ENCODE measurements at places on chromosomes 2 and 18.

- no peak for DNase-seq
Measured at GRCh38 chr2:8403876-8404275, 278.0 kb upstream of the ID2 start.

DNA sequence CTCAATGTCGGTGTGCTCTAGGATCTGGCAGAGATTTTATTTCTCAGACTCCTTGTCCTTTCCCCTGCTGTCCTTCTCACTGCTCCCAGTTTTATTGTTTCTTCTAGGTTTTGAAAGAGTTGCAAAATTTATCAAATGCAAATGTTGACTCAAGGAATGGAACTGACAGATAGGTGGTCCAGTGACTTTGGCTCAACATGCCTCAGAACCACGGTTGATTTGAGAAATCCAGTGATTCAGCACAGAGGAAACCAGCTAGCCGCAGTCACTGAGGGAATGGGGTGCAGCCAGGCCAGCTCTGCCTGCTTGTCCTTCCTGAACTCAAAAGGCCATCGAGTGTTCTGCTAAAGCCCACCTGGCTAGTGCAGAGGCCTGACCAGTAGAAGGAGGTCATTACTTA, 125.7 kb upstream of the LYPD6 start:
- DNase-seq: no peak

DNA sequence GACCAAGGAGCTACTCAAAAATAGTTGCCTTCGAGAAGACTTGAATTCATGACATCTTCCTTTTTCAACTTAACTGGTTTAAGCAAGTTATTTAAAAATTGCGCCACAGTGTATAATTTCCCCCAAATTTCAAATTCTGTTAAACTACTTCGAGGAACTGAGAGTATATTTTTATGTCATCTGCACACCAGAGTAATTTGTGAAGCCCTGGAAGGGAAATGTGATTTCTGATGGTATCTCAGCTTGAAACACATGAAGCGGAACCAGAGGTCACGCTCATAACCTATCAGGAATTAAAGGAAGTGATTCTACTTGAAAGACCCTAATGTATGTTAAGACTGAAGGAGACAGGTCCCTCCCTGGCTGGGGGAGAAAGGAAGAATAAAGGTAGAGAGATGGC, 33.9 kb upstream of the DARS1 start:
- peak; percentile 18 for DNase-seq

DNA sequence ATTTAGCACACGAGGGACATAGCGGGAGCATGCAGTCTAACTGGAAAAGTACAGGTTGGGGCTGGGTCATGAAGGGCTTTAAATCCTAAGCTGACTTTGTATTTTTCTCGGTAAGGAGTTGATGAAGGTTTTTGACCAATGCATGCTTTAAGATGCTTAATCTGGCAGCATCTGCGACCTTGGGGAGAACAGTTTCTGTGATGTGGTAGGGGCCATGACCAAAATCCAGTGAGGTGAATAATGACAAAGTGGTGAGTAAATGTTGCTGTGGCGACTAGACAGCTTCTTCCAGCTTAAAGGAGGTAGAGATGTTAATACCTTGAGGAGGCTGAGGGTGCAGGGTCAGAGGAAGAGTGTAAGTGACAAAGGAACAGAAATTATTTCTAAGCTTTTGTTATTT, 174.6 kb upstream of the ALPP start:
- DNase-seq: no peak

DNA sequence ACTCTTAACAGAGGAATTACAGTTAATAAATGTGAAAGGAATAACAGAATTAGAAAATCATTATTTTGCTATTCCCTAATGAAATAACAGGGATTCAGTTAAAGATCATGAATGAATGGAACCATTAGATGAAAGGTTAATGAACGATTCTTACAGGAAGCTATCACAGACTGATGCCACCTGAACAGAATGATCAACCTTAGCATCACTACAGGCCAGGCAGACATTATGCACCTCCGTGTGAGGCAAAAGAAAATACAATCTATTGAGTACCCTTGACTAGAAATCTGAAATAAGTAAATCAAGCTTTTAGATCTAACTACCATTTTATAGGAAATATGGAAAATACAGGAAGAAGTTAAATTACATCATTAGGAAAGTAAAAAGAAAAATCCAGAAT, 10.4 kb downstream of the ROCK1 start:
- DNase-seq: no peak

DNA sequence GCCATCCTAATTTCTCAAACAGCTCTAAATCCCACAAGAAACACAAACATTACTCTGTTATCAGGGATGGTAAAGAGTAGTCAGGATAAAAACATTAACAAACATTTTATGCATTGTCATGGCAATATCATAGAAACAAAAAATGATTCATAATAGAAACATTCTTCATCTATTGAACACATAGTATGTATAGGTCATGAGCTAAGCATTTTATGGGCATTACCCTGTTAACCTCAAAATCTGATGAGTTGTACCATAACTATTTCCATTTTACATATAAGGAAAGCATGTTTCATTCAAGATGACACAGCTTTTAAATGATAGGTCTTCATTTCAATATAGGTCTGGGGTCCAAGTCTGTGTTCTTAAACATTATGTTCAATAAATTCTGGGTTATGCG, 344.9 kb downstream of the RND3 start:
- DNase-seq: no peak

DNA sequence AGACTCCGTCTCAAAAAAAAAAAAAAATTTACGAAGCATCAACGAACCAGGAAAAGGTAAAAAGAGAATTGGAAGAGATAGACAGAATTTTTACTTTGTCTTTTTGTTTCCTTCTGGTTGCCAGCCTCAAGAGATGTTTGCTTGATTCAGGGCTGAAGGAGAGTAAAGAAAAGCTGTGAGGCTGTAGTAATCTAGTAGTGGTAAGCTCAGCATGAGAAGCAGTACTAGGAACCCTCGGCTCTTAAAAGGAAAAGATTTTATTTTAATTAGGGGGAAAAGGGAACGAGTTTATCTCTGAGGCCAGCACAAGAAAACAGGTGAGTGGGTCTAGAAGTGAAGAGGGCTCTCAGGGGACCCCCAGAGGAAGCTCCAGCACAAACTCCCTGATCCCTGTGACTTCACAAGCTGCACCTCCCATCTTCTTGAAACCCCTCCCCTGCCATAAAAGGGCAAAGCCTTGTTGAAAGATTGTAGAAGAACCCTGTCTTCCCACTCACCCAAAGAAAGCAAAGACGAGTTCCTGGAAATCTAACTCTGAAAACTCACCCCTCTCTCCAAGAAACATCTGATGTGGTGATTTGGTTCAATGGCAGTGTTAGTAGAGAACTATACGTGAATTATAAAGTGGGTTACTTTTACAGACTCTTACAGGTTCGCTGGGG, 8.6 kb downstream of the RBMS1 start:
- DNase-seq: no peak

DNA sequence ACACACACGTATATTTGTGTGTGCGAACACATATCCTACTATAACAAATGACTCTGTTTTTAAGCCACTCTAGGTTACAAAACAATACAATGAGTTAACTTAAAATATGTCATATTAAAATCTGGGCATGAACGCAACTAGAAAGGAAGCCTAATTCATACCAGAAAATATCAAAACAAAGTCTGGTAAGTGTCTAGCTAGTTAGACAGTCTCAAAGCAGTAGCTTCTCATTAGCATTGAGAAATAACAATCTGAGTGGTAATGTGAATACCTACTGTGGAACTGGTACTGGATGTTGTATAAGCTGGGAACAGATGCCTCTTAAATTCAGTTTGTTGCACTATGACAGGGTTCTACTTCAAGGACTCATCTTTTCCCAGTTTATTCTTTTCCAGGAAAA, 32.5 kb upstream of the WIPF1 start:
- no peak for DNase-seq

DNA sequence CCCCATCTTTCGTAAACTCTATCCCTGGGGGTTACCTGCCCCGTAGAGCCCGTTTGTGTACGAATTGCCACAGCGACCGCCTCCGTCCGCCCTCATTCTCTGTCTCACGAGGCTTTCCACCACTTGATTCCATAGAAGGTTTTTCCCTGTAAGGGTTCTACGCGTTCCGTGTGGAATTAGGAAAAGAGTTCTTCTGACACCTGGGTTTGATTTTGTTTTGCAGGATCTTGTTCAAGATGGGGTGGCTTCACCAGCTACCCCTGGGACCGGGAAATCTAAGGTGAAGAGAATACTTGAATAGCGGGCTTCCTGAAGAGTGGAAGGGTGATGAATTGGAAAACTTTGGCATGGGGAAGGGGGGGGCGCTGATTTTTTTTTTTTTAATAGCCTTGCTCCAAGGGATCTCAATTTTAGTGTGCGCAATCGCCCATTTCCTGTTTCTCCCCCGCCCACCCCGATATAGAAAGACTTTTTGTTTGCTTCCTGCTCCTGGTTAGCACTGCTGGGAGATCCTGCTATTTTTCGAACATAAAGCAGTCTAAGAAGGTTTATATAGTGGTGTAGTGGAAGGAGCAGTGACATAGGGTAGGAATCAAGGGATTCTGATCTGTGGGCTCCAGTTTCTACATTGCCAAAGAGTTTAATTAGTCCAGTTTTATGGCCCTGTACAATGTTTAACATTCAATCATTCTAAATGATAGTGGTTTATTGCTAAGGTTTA, 564 bp downstream of the GCC2 start:
- DNase-seq: peak; percentile 20

GRCh38 chr2:210818473-210818872, 262.1 kb downstream of the CPS1 start:
- no peak for DNase-seq

DNA sequence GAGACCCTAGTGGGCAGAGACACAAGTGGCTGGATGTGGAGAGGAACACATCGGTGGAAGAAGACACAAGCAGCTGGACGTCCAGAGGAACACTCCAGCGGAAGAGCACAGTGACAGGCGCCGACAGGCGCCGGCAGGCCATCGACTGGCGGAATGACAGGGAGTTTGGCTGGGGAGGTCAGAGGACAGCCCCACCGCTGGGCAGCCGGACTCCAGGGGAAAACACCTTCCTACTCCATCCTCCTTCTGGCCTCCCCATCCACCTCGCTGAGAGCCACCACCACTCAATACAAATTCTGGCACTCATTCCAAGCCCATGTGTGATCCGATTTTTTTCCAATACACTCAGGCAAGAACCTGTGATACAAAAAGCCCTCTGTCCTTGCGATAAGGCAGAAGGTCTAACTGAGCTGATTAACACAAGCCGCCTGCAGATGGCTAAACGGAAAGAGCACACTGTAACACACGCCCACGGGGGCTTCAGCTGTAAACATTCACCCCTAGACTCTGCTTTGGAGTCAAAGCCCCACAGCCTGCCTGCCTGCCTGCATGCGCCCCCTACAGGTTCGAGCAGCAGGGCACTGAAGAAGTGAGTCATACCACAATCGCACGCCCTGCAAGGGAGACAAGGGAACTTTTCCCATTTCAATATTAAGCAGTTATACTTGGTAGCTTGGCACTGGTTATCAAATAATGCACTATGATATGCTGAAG, 50.2 kb upstream of the LRP1B start:
- peak; percentile 34 for DNase-seq

DNA sequence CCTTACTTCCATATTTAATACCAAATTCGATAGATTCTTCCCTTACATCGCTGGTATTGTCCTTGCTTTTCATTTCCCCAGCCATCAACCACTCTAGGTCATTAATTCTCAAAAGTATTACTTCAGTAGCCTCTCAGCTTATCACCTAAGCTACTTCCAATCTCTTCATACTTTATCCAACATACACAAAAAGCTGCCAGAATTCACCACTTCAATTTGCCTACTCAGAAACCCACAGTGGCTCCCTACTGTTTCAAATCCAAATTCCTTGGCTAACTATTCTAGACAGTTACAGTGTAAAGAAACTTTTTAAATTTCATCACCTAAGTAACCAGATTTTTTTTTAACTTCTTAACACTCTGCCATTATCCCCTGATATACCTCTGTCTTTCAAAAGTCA, 4.7 kb downstream of the SLC25A12 start:
- no peak for DNase-seq

GRCh38 chr2:189500456-189501160, 59.3 kb downstream of the WDR75 start:
- no peak for DNase-seq
